ENCODE measurements at places on chromosomes 4 and X. TPM values are rescaled to one million over a fixed set of nuclear protein-coding genes. Genes with fewer than 3 reads are reported as not detected.

VCX gene
- not detected for polyA plus RNA-seq

RTL3 gene
- polyA plus RNA-seq = not detected

FAM47A gene
- polyA plus RNA-seq = not detected

DKK2 gene
- polyA plus RNA-seq = not detected

ASMT gene
- polyA plus RNA-seq = not detected

DCAF12L2 gene
- polyA plus RNA-seq = not detected

GYG2 gene
- polyA plus RNA-seq = not detected

TENM3 gene
- polyA plus RNA-seq = not detected

GUCY1B1 gene
- polyA plus RNA-seq = 4.0 TPM

NLRP2B gene
- not detected for polyA plus RNA-seq

TSPAN6 gene
- not detected for polyA plus RNA-seq

CLTRN gene
- polyA plus RNA-seq = not detected

GPR34 gene
- not detected for polyA plus RNA-seq

PDLIM3 gene
- not detected for polyA plus RNA-seq

AFM gene
- not detected for polyA plus RNA-seq
